ENCODE measurements at places on chromosomes 2 and 18.

GRCh38 chr2:105388971-105389381 is 9.9 kb downstream of the FHL2 start:
- H3K36me3 ChIP-seq: peaks cover 76% of the 10 kb centered on the region
- peaks cover 54% of the 10 kb centered on the region for H3K4me1 ChIP-seq
- H3K27ac ChIP-seq: peak overlapping the region; percentile 99
- DNase-seq: peak; percentile 98

DNA sequence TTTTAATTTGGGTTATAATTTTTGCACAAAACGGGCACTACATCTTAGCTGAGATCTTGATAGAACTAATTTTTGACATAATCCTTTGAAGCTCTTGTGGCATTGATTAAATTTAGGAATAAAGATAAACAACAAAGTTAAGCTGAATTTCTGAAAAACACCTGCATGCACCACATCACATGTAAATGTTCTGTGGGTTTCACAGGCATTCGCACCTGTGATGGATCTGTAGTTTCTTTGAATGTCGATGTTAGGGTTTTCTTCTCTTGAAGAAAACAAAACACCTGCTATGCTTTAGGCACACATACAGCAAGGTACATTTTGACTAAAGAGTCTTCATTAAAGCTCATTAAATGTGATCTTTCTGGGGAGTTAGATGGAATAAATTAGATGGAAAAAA is 60.3 kb downstream of the RPIA start:
- no peak for DNase-seq
- no peak overlapping the region for H3K27ac ChIP-seq
- H3K36me3 ChIP-seq: peaks cover 5% of the 10 kb centered on the region
- H3K4me1 ChIP-seq: no peaks in the 10 kb centered on the region

- H3K4me1 ChIP-seq: peaks cover 24% of the 10 kb centered on the region
- no peak overlapping the region for H3K4me3 ChIP-seq
- no peak for DNase-seq
- peaks cover 6% of the 10 kb centered on the region for H3K27me3 ChIP-seq
Measured at GRCh38 chr2:219537657-219538488, 5.7 kb downstream of the CHPF start.

- H3K36me3 ChIP-seq: peaks cover 22% of the 10 kb centered on the region
- H3K27me3 ChIP-seq: no peaks in the 10 kb centered on the region
- H3K4me1 ChIP-seq: no peaks in the 10 kb centered on the region
- DNase-seq: no peak
- H3K27ac ChIP-seq: no peak overlapping the region
- no peak overlapping the region for H3K4me3 ChIP-seq
Measured at GRCh38 chr2:27471961-27472360, 17.6 kb downstream of the IFT172 start.

- H3K27ac ChIP-seq: no peak overlapping the region
- H3K36me3 ChIP-seq: no peaks in the 10 kb centered on the region
- H3K27me3 ChIP-seq: no peaks in the 10 kb centered on the region
- DNase-seq: no peak
- H3K4me1 ChIP-seq: no peaks in the 10 kb centered on the region
- no peak overlapping the region for H3K4me3 ChIP-seq
Measured at GRCh38 chr18:50044402-50044801, 150.5 kb downstream of the MYO5B start.

GRCh38 chr2:115609978-115610377 is 1167.5 kb downstream of the DPP10 start:
- no peaks in the 10 kb centered on the region for H3K36me3 ChIP-seq
- no peak for DNase-seq
- no peak overlapping the region for H3K4me3 ChIP-seq
- no peak overlapping the region for H3K27ac ChIP-seq
- H3K4me1 ChIP-seq: no peaks in the 10 kb centered on the region

DNA sequence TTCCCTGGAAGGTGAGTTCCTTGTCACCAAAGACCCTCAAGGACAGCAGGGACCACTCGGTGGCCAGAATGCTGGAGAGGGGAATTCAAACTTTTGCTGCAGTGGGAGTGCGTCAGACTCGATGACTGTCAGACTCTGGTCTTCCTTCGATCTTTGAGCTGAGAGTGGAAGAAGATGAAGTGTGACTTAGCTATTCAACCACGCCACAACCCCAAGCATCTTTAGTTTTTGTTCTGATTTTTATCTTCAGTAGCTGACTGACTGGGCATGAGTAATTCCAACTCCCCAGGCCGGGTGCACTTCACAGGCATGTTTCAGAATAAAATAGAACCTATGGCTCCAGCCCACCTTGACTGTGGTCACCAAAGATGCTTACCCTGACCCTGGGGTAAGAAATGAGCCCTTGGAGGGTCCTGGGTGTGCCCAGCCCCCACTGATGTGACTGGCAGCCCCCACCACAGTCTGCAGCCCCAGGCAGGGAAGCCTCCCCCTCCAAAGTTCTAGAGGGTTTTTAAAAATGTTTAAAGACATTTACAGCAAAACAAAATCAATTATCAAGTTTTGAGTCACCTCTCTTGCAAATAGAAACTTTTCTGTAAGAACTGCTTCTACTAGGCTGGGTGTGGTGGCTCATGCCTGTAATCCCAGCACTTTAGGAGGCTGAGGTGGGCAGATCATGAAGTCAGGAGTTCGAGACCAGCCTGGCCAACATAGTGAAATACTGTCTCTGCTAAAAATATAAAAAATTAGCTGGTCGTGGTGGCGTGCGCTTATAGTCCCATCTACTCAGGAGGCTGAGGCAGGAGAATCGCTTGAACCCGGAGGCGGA is 24.9 kb upstream of the YWHAQ start:
- H3K27me3 ChIP-seq: no peaks in the 10 kb centered on the region
- no peaks in the 10 kb centered on the region for H3K36me3 ChIP-seq
- peak; percentile 94 for DNase-seq
- no peak overlapping the region for H3K4me3 ChIP-seq

GRCh38 chr2:33804155-33804554 is 205.1 kb upstream of the FAM98A start:
- no peak overlapping the region for H3K4me3 ChIP-seq
- no peak for DNase-seq
- no peak overlapping the region for H3K27ac ChIP-seq
- H3K4me1 ChIP-seq: no peaks in the 10 kb centered on the region

GRCh38 chr2:100670232-100670631 is 107.4 kb downstream of the PDCL3 start:
- H3K27me3 ChIP-seq: peaks cover 42% of the 10 kb centered on the region
- H3K4me3 ChIP-seq: no peak overlapping the region
- DNase-seq: no peak

- H3K4me3 ChIP-seq: no peak within 1 kb of the TSS
- DNase-seq: no peak
- no peaks in the 10 kb centered on the region for H3K36me3 ChIP-seq
Measured at GRCh38 chr2:230924470-230925341, at the start of gene GPR55. TSS of gene GPR55 (minus strand) at chr2:230925242. CDS start at chr2:230910962, 14,280 bp downstream.

- no peaks in the 10 kb centered on the region for H3K4me1 ChIP-seq
- H3K4me3 ChIP-seq: no peak overlapping the region
- DNase-seq: no peak
Measured at GRCh38 chr2:238495422-238495821, 68.7 kb downstream of the ASB1 start.

DNA sequence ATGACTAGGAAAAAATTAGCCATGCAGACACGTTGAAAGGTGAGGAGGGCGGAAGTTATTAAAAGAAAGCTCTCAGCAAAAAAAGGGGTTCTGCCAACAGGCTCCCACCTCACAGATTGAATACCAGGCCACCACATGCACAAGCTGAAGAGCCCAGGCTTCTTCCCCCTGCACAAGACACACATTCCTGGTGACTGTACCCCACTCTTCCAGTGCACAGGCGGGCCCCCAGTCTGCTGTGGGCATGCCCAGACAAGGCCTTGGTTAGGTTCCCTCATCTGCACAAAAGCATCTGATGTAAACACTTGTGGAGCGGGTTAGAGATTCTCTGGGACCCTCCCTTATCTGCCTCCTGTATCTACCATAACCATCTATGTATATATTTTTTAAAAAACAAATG is 81.7 kb downstream of the AGPS start:
- H3K4me3 ChIP-seq: no peak overlapping the region
- peaks cover 3% of the 10 kb centered on the region for H3K4me1 ChIP-seq
- no peaks in the 10 kb centered on the region for H3K27me3 ChIP-seq
- no peak for DNase-seq

GRCh38 chr2:53969285-53969967 is 1.4 kb downstream of the PSME4 start:
- peak overlapping the region; percentile 100 for H3K4me3 ChIP-seq
- peaks cover 7% of the 10 kb centered on the region for H3K4me1 ChIP-seq
- H3K27me3 ChIP-seq: no peaks in the 10 kb centered on the region
- peak overlapping the region; percentile 80 for H3K27ac ChIP-seq
- peak; percentile 80 for DNase-seq

DNA sequence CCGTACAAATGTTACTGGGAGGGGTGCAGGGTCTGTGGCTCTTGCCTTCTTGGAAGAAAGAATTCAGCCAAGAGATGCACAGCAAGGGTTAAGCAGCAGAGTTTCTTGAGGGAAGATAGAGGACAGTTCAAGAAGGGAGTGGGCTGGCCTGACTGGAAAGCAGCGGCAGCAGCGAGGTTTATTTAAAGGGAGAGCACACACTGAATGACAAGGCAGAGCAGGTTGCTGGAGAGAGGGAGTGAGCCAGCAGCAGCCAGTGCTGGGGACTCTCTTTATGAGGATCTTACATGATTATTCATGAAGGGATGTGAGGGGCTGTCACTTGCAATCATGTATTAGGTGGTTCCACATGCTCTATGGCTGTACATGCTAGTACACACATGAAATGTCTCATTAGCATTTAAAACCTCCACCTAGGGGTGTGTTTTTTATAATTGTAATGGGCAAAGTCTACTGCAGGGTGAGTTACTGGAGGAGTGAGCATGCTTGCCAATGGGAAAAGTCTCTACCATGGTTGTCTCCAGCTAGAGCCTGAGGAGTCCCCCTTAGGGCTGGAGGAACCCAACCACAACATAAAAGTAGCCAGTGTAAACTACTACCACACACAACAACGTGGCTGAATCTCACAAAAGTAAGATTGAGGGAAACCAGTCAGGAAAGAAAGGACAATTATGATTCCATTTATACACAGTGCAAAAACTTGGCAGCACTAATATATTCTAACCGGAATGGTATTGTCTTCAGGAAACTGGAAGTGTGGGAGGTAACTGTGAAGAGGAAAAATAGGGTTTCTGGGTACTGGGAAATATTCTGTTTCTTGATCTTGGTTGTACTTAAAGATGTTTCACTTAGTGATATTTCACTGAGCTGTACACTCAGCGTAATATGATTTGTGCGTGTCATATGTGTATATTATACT is 87.6 kb upstream of the FAM110C start:
- no peaks in the 10 kb centered on the region for H3K4me1 ChIP-seq
- no peak overlapping the region for H3K27ac ChIP-seq
- no peak for DNase-seq
- H3K4me3 ChIP-seq: no peak overlapping the region
- no peaks in the 10 kb centered on the region for H3K27me3 ChIP-seq

DNA sequence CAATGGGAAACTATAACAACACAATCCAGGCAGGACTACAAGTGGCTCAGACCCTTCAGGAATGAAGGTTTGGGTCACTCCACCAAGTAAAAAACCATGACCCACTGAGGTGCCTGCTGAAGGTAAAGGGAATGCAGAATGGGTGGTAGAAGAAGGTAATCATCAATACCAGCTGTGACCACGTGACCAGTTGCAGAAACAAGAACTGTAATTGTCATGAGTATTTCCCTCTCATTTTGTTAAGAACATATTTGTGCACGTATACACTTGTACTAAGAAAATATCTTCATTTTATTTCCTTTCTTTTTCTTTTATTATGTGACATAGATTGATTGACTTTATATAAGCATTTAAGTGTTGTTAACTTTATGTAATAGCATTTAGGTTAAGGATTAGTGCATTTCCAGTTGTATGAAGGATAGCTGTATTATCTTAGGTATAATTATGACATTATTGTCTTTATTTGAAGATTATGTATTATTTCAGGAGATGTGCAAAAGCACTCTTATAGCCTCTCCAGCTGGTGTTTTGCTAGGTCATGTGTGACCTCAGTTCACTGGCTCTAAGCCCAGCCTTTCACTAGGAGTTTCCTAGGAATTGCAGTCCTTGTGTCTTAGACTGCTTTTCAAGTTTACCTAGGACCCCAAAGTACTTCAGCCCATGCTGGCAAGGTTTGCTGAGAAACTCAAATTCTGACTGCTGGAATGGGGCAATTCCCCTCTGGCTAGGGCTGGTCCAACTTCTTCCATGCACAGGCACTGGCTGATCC is 125.7 kb upstream of the DPP10 start:
- H3K4me1 ChIP-seq: no peaks in the 10 kb centered on the region
- H3K4me3 ChIP-seq: no peak overlapping the region
- no peaks in the 10 kb centered on the region for H3K27me3 ChIP-seq
- H3K27ac ChIP-seq: no peak overlapping the region

GRCh38 chr18:53567929-53568574 is 656.4 kb downstream of the MBD2 start:
- no peaks in the 10 kb centered on the region for H3K27me3 ChIP-seq
- H3K4me1 ChIP-seq: no peaks in the 10 kb centered on the region
- no peaks in the 10 kb centered on the region for H3K36me3 ChIP-seq

- DNase-seq: no peak
- no peaks in the 10 kb centered on the region for H3K4me1 ChIP-seq
Measured at GRCh38 chr2:4976407-4976806, 715.8 kb upstream of the SOX11 start.

DNA sequence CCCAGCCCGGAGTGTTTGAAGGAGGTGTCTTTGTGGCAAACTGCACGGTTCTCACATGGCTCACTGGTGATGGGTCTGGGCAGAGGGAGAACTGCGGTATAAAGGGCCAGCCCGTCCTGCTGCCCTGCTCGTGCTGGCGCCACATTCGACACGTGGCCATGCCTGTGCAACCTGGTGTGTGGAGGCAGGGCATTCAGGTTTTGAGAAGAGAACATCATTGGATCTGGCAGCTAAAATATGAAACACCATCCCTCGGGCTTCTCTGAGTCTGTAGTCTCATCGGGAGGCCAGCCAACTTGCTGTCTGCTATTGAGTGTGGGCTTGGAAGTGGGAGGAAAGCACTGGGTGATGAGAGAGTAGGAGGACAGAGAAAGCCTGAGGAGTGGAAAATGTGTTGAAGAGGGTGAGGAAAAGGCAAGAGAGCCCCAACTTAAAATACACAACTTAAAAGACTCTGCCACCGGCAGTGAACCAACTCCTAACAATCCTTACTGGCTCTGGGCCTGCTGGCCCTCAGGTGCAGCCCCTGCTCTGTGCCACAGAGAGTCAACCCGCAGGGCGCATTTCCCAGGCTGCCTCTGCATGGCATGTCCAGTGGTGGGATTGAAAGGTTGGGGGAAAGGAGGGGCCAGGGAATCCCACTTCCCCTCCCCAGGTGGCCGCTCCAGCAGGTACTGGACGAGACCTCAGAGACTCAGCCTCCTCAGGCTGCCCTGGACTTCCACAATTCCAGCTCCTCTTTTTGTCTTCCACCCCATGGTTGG is 112.7 kb upstream of the DLX2 start:
- no peak overlapping the region for H3K27ac ChIP-seq
- H3K4me1 ChIP-seq: peaks cover 7% of the 10 kb centered on the region
- no peak overlapping the region for H3K4me3 ChIP-seq
- no peaks in the 10 kb centered on the region for H3K36me3 ChIP-seq
- DNase-seq: peak; percentile 30

DNA sequence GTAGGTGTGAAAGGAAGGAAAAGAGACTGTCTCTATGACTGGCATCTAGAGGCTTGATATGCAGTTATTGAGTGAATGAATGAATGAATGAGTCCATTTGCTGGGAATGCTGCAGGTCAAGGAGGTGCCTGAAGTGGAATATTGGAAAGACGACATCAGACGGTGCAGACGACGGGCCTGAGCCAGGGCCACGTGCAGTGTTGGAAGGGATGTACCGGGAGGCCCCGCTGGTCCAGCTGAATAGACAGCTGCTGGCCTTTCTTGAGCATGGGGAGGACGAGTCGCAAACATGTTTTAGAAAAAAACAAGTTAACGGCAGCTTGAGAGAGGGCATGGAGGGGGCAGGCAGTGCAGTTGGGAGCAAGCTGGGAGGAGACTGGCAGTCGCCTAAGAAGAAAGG is 237.1 kb upstream of the PXDN start:
- no peak for DNase-seq
- H3K4me1 ChIP-seq: no peaks in the 10 kb centered on the region
- no peak overlapping the region for H3K27ac ChIP-seq
- no peaks in the 10 kb centered on the region for H3K36me3 ChIP-seq

Data from IMR-90 (cell line).